ENCODE measurements at places on chromosomes 5 and 9.

DNA sequence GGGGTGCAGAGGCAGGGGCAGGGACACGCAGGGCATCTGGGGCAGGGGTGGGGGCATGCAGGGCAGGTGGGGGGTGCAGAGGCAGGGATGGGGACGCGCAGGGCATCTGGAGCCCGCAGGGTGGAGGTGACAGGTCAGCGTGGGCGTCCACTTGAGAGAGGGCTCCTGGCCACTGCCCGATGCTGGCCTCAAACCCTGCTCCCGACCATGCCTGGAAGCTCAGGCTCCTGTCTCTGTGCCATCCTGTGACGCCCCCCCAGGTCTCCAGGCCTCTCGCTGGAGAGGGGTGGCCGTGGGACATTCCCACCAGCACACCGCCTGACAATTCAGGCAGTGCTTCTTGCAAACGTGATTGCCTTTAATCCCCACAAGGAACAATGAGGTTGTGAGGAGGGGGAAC, 33.0 kb downstream of the ZDHHC11B start:
- no peak for DNase-seq

DNA sequence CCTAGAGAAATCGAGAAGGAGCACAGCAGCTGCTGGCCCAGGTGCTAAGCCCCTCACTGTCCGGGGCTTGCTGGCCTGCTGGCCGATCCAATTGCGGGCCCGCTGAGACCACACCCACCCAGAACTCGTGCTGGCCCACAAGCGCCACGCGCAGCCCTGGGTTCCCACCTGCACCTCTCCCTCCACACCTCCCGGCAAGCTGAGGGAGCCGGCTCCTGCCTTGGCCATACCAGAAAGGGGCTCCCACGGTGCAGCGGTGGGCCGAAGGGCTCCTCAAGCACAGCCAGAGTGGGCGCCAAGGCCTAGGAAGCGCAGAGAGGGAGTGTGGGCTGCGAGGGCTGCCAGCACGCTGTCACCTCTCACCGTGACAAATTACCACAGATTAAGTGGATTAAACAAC, 6.8 kb upstream of the BNC2 start:
- no peak for DNase-seq

DNA sequence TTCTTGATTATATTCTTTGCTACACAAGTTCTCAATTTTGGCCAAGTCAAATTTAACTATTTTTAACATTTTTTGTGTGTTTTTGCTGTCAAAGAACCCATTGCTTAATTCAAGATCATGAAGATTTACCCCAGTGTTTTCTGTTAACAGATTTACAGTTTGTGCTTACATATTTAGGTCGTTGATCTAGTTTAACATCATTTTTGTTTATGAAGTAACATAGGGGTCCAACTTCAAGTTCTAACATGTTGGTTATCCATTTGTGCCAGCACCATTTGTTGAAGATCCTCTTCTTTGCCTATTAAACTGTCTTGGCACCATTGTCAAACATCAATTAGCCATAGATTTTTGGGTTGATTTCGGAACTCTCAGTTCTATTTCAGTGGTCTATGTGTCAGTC, 71.0 kb downstream of the CCDC192 start:
- no peak for DNase-seq

DNA sequence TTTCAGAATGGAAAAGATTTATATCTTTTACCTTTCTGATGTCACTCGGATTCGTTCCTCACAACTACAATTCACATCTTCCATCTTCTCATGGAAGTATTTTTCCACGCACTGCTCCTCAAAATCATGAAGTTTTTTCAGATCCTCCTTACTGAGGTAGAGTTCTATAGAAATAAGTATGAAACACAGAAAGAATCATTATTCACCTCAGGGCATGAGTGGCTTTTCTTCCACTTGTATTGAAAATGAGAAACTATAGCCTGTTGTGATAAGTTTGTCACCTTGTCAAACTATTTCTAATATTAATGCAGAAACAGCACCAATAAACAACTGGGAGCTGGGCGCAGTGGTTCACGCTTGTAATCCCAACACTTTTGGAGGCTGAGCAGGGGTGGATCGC, 116.0 kb downstream of the TRPM6 start:
- no peak for DNase-seq

GRCh38 chr9:69916950-69917349, 96.3 kb downstream of the CFAP95 start:
- DNase-seq: peak; percentile 55

- no peak for DNase-seq
These were observed 13.1 kb downstream of the FAXDC2 start for GRCh38 chr5:154837009-154837901.

DNA sequence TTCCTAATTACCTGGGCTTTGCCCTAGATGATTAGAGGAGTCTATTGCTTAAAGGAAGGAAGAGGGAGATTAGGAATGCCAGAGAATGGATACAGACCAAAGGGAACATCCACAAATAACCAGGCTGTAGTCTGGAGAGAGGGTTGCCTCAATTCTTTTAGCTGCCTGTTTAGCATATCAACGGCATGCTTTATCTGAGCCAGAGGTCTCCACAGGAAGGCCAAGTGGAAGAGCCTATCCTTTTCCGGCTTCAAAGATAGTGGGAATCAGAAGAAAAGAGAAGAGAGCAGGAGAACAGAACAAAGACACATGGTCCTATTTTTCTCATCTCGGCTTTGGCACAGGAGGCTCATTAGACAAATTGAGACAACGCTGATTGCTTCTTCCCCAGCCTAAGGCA, 142.4 kb downstream of the NMUR2 start:
- DNase-seq: no peak

DNA sequence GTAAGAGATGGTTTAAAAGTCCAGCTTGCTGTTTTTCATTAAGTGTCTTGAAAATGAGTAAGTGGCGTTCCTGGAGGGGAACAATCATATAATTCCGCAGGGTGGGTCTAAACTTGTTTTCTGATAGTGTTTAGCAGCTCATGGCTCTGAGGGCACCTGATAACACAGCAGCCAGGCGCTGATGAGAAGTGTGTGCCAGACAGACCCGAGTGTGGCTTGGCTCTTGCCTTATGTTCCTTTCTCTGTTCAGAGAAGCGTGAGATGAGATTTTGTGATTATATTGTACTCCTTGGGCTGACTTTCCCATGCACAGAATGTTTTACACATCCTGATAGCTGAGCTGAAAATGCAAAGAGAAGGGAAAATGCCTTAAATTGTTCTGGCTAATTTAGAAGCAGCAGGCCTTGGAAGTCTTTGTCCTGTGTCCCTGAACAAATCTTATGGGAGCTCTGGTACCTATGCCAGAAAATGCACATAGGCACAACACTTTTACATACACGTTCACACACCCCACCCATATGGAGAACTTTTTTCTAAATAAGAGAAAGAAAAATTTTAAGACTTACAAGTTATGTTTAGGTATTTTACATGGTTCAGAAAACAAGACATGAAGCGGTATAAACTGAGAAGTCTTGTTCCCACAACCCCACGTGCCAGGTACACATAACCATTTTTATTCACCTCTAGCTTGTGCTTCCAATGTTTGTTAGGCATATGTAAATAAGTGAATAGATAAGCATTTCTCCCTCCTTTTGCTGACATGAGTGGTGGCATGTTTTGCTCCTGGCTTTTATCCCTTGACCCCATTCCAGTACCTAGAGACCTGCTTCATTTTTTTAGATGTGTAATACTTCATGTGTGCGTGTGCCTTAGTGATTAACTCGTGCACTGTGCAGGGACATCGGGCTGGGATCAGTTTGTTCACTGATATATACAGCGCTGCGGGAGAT, 152.2 kb upstream of the OTULINL start:
- no peak for DNase-seq

- DNase-seq: no peak
These were observed 3.7 kb downstream of the ANGPTL2 start for GRCh38 chr9:127118597-127119319.

- DNase-seq: no peak
These were observed 3.7 kb downstream of the LCN9 start for GRCh38 chr9:135666534-135667462.

DNA sequence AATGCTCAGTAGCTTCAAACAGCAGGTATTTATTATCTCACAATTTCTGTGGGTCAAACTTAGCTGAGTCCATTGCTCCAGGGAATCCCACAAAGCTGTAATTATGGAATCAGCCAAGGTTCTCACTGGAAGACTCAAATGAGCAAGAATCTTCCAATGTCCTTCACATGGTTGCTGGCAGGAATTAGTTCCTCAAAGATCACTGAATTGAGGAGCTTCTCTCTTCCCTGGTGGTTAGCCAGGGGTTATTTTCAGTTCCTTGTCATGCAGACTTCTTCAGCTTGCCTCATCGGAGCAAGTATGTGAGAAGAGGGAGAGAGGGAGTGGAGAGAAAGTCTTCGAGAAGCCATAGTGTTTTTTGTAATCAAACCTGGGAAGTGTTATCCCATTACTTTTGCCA, 2331.9 kb downstream of the MAT2B start:
- no peak for DNase-seq

- DNase-seq: no peak
These were observed 48.4 kb upstream of the EPB41L4B start for GRCh38 chr9:109369285-109369684.

- DNase-seq: no peak
These were observed 40.2 kb upstream of the PHF2 start for GRCh38 chr9:93536167-93536566.

- DNase-seq: peak; percentile 75
These were observed 34.8 kb downstream of the ITGA2 start for GRCh38 chr5:53023969-53024368.

DNA sequence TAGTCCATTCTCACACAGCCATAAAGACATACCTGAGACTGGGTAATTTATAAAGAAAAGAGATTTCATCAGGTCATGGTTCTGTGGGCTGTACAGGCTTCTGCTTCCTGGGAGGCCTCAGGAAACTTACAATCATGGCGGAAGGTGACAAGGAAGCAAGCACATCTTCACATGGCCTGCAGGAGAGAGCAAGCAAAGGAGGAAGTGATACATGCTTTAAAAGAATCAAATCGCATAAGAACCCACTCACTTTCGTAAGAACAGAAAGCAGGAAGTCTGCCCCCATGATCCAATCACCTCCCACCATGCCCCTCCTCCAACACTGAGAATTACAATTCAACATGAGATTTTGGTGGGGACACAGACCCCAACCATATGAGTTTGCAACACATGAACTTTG, 5.1 kb upstream of the FBXO38 start:
- no peak for DNase-seq

- DNase-seq: peak; percentile 31
These were observed 97.1 kb downstream of the DTWD2 start for GRCh38 chr5:118891252-118891651.

GRCh38 chr9:121576281-121577075, 75.0 kb upstream of the DAB2IP start:
- DNase-seq: no peak

Data from LHCN-M2 (cell line).